NCI-H1436 (cell line): ENCODE measurements at places on chromosomes 12 and 14.

- DNase-seq: no peak
These were observed 76.3 kb upstream of the PSMC1 start for GRCh38 chr14:90179809-90180779.

DNA sequence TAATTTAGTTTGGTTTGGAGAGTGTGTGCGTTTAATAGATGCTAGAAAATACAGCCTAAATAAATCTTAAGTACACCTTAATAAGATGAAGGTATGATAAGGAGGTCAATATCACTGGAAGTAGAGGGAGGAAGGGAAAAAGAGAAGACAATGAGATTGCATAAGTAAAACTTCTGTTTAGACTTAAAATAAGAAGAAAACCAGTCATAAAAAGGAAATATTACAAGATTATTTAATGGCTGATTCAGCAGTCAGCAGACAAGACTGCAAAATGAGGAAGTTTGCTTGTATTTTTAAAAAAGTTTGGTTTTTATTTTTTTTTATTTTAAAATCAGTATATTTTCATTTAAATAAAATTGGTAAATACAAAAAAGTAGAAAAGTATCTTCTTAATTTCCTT, 3.2 kb downstream of the SLC38A6 start:
- DNase-seq: no peak

DNA sequence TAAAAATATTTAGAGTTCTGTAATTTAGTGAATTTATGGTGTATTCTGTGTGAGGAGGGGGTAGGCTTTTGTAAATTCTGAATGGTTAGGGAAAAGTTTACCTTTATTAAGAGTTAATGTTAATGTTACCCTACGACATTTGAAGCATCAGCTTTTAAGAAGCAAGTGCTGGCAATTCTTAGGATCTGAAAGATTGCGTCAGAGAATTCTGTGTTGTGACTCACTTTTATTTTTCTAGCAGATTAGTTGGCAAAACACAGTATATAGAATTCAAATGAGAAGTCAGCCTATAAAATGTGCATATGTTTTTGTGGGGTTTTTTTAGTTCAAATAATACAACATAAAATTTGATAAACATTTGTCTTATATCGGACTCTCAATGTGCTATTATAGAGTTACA, 97.6 kb downstream of the RAD52 start:
- DNase-seq: no peak

DNA sequence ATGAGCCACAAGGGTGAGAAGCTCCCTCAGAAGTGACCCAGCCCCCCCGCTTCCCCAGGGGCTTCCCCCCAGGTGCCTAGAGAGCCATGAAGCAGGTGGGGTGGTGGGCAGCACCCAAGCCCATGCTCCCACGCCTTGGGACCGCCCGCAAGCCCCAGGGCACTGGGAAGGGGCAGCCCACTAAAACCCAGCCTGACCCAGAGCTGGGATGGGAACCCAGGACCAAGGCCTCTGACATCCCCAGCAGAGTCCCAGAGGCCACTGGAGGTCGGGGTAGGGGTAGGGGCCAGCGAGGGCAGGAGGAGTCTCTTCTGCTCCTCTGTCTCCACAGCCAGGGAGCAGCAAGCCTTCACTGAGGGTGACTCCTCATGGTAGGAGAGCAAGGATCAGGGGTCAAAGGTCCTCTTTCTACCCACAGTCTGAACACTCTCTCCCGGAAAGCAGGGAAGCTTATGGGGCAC, 86.5 kb upstream of the ZFP36L1 start:
- no peak for DNase-seq

GRCh38 chr12:93335603-93336162, 42.0 kb upstream of the NUDT4 start:
- no peak for DNase-seq

DNA sequence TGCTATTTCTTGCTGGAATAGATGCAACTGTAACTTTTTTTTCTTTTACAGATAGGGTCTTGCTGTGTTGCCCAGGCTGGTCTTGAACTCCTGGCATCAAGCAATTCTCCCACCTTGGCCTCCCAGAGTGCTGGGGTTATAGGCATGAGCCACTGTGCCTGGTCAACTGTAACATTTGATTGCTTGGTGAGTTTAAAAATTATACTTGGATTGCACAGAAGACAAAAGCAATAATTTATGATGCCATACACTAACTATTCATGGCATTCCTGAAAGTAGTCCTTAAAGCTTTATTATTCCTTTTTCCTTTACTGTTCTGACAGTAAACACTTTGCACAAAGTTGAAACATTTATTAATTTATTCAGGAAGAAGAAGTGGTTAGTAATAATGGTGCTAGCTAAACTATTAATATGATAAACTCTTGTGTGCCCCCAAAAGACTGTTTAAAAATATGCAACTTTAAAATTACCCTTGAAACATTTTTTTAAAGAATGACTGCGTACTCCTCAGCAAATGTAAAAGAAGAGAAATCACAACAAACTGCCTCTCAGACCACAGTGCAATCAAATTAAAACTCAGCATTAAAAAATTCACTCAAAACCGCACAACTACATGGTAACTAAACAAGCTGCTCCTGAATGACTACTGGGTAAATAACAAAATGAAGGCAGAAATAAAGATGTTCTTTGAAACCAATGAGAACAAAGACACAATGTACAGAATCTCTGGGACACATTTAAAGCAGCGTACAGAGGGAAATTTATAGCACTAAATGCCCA, 8.3 kb downstream of the PTPRB start:
- DNase-seq: no peak

DNA sequence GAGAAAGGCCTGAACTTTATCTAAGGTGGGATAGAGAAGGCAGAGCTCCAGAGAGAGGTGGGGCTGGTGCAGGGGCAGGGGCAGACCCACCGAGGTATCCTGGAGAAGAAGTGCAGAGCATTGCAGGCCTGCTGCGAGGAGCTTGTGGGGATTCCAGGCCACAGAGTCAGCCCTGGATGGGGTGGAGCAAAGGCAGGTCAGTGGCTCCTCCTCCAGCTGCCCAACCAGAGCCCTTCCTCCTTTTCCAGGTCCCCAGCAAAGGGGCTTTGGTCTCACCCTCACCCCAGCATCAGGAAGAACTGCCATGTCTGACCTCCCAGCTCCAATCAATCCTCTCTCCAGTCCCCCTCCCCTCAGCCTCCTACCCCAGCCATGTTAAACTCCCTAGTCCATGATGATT, 19.8 kb upstream of the ZNF740 start:
- no peak for DNase-seq

DNA sequence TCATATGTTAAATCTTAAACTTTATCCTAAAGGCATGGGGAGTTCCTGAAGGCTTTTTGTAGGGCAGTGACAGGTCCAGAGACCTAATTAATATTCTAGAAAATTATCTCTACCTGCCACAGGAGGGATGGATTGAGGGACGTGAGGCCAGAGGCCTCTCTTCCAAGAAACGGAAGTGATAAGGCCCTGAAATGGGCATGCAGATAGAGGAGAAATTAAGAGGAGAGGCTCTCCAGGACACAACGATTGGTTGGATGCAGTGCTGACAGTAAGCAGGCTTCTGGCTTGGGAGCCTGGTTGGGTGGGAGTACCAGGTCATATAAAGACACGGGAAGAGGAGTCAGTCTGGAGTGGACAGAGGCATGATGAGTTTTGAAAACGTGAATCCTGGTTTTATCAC, 3.1 kb upstream of the BORCS5 start:
- no peak for DNase-seq

GRCh38 chr12:63944586-63945228, 100.2 kb downstream of the SRGAP1 start:
- DNase-seq: no peak

GRCh38 chr12:41794336-41794735, 350.3 kb downstream of the GXYLT1 start:
- no peak for DNase-seq

DNA sequence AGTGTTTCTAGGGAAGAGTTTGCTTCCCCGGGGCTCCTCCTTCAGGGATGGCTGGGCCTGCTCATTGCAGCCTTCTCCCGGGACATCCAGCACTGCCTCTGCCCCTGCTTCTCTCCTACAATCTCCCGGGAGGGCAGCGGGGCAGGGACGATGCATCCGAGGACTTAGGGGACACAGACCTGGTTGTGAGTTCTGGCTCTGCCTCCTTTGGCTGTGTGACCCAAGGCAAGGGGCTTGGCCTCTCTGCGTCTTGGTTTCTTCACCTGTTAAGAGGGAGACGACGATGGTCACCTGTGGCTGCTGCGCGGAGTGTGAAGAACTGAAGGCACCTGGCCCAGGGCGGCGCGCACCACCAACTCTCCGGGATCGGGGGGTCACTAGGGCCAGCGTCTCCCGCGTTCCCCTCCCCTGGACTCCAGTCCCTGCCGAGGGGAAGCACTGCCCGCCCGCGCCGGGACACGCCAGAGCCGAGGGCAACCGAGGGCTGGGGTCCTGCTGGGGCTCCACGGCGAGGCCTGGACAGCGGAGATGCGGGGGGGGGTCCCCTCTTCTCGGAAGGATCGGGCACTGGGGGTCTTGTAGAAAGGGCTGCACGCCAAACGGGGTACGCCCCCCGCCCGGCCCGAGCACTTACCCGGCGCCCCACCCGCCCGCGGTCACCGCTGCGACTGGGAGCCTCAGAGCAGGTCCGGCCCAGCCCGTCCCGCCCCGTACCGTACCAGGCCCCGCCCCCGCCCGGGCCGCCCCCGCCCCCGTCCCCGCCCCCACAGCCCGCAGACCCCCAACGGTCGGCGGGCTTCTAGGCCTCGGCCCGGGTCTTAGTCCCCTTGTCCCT, at the start of gene HVCN1:
TSS of gene HVCN1 (minus strand) at position 670 of the 835 bp plus-strand sequence. CDS start 5,870 bp downstream, outside the sequence.
- no peak for DNase-seq

DNA sequence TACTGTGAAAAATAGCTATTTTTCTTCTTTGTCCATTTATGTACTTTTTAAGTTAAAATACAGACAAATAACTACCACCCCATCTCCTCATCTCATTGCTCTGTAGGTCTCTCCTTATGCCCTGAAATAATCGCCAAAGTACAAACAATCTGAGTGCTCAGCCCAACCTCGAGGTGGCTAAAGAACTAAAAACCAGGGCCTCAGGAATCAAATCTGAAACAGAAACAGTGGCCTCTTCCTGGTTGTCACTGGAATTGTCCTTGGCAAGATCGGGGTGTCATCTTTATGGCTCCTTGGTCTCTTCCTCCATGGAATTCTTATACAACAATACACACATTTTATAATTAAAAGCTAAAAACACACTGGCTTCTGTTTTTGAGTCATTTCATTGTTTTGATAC, 182.4 kb downstream of the ASCL1 start:
- no peak for DNase-seq

DNA sequence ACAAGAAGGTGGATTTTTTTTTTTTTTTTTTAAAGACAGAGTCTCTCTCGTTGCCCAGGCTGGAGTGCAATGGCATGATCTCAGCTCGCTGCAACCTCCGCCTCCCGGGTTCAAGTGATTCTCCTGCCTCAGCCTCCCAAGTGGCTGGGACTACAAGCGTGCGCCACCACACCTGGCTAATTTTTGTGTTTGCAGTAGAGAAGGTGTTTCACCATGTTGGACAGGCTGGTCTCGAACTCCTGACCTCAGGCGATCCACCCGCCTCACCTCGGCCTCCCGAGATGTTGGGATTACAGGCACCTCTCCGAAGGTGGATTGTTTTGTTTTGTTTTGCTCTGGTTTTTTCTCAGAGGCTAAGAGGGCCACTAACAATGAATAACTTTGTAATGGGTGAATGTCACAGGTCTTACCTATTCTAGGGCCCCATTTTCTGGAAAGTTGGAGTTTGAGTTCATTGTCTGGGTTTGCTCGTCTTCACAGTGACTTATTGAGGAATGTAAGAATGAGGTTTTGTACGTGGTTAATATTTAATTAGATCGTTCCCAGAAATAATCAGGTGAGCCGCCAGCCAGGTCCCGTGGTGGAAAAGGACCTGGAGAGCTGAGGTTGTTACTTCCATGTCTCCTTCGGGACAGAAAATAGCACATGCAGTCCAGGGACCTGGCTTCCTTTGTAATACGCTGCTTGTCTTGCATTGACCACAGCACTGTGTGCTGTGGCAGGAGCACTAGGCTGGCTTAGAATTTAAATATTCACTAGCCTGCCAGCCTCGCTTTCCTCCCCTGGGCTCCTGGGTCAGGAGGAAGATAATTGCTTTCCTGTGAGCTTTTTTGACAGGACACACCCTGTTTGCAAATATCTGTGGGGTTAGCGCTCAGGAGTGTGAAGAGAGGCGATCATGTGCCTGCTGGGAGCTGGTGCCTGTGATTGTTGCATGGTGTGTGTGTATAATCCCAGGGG, 2.3 kb downstream of the HIP1R start:
- DNase-seq: no peak

DNA sequence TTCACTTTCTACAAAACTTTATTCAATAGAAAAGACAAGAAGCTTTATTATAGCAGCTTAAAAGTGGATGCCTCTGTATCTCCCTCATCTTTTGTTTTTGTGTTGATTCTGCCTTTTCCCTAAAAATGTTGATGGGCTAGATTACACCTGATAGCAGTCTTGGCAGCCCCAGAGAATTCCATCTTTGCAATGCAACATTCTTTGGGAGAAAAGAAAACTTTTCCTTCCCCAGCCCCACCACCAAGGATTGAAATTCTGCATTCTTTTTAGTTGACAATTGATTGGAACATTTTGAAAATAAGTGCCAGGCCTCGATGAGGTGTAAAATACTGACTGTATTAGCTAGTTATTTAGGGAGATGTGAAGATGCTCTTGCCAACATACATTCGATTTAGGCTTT, 306.8 kb upstream of the G2E3 start:
- DNase-seq: no peak

GRCh38 chr12:67650388-67651131, 2.0 kb downstream of the DYRK2 start:
- DNase-seq: no peak

GRCh38 chr14:23296012-23296777, 6.5 kb downstream of the PPP1R3E start:
- DNase-seq: no peak

DNA sequence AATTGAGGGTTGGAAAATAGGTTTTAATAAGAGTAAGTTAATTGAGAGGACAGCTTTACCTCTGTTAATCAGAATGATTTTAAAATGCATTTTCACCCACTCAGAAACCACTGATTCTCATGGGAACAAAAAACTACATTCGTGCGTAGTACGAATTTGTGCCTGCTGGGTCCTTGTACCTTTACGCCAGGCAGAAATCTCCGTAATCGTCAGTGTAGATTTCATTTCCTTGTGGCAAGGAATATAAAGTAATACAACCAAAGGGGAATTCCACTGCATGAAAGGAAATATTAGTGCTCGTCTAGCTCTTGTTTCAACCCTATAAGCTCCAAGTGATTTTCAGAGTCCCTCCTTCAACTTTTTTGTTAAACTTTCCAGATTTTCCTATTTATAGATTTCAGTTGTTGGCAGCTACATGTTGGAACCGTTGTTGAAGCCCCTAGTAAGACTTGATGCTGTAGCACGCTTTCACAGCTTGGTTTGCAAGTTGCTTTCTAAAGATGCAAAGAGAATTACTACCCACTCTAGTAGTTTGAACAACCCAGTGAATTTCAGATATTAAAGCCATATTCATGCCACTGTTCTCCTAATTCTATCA, 90.6 kb downstream of the ETV6 start:
- no peak for DNase-seq

GRCh38 chr14:22341049-22341448, 248.0 kb downstream of the DAD1 start:
- no peak for DNase-seq

GRCh38 chr14:50065583-50065982, 50.8 kb downstream of the VCPKMT start:
- DNase-seq: no peak
